ENCODE measurements at places on chromosomes 7 and 10.

GRCh38 chr7:48964074-48964473 is 39.7 kb downstream of the CDC14C start:
- no peak for DNase-seq

DNA sequence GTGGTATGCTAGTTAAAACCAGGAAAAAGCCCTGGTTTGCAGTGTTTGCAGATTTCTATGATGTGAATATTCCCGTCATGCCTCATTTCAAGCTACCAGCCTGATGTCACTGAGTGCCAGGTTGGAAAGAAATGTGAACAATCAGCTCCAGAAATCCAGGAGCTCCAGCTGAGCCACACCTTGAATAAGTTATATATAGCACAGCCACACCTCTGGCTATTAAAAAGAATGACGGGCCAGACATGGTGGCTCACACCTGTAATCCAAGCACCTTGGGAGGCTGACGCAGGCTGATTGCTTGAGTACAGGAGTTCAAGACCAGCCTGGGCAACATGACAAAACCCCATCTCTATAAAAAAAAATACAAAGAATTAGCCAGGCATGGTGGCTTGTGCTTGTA is 18.7 kb upstream of the SLF2 start:
- no peak for DNase-seq

GRCh38 chr7:16918288-16918895 is 36.6 kb upstream of the AGR3 start:
- no peak for DNase-seq

- no peak for DNase-seq
Measured at GRCh38 chr7:25643286-25643685, 415.0 kb upstream of the NPVF start.

DNA sequence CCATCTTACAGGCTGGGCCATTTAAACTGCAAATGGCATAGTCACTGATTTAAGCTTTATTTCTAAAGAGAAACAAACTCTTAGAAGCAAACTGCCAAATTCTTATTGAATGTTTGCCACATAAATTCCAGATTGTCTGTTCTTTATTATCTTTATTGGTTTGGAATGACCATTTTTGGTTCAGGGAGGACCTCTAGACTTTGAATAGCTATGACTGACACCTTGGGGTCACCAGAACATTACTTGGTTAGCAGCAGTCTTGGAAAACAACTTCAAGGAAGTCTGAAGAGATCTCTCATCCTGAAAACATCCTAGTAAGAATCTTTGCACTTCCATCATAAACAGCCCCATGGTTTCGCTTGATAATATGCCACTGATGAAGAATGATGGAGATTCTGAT is 197.1 kb downstream of the SUGCT start:
- no peak for DNase-seq

Measured in activated T-helper 9 cell treated with anti-CD3 and anti-CD28 coated beads, Interleukin-2, amount 50 U/mL, for 16 hours (primary cell).